Thoracic aorta (tissue), 2 donors: ENCODE measurements at places on chromosomes 1 and 21.

DNA sequence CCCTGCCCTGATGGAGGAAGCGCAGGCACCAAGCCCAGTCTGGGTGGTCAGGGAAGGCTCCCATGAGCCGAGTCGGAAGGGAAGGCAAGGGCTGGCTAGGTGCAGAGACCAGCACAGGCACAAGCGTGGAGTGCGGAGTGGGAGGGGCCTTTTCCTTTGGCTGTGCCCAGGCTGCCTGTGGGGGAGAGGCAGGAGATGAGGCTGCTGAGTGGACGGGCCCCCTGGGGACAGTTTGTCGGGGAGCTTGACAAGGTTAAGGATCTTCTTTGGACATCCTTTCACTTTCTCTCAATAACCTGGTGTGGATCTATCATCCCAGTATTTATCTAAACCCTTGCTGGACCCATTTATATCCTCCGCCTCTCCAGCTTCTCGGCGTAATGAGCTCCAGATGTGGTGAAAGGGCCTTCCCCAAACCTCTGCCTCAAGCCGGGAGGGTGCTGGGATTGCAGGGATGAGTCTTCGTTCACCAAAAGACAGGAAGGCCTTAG lies 42.9 kb downstream of the EPHB2 start:
- DNase-seq = no peak

- DNase-seq = no peak
Observed at GRCh38 chr1:230079199-230080024, 12.4 kb downstream of the GALNT2 start.

DNA sequence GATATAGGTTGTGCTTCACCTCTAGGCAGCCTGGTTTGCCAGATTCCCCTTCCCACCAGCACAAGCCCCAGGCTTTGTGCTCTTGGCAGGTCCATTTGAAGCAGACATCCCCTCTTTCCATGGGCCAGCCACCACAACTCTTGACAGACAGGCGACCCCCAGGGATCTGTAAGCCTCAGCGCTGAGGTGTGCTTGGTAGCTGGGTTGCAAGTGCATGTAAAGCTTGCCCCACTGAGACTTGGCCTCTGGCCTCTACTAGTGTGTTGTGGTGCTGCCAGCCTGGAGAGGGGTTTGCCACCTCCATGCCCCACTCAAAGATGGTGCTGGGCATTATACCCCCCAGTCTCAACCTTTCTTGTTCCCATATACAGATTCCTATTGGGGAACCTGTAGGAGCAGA lies 103.9 kb downstream of the HMCN1 start:
- no peak for DNase-seq

- DNase-seq = no peak
Observed at GRCh38 chr1:115706587-115707425, 61.7 kb downstream of the CASQ2 start.

DNA sequence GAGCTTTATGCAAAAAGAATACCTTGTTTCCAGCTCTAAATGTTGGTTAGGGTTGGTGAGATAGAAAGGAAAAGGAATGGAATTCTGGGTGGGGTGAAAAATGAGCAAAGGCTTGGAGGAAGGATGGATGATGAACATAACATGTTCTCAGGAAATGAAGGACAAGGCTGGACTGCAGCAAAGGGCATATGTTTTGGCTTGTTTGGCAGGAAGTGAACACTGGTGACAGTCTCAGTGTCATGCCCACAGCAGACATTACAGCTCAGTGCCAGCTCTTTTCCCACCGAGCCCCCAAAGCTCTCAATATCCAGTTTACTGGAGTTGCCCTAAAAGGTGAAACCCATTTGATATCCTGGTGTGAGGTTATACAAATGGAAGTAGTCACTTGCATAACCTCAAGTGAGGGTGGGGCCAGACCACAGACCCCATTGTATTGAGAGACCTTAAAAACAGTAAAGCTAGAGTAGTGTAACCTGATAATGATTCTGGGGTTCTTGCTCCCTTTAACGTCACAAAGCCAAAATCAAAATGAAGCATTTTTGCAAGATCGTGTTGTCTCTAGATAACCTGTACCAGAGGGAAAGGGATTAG lies 270.6 kb downstream of the NFIA start:
- no peak for DNase-seq

- DNase-seq = no peak
Observed at GRCh38 chr21:35346697-35347096, 297.6 kb upstream of the RUNX1 start.

DNA sequence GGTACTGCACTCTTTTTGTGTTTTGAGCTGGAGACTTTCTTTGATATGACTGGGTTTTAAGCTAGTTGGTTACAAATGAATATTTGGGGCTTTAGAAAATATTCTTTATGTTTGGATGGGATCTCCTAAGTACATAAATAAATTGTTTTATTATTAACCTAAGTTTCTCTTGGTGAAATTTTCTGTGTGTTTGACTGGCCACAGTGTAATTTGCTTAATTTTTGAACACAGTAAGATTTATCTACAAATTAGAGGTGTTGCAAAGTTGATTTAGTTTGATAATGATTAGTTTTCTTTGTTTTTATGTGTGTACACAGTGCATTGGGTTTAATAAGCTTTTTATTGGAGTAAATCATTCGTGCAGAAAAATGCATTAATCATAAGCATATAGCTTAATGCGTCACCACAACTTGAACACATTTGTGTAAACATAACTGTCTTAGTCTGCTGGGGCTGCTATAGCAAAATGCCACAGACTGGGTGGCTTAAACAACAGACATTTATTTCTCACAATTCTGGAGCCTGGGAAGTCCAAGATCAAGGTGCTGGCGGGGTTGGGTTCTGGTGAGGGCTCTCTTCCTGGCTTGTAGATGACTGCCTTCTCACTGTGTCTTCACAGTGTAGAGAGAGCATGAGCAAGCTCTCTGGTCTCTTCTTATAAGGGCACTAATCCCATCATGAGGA lies 17.4 kb upstream of the SLC6A9 start:
- no peak for DNase-seq

DNA sequence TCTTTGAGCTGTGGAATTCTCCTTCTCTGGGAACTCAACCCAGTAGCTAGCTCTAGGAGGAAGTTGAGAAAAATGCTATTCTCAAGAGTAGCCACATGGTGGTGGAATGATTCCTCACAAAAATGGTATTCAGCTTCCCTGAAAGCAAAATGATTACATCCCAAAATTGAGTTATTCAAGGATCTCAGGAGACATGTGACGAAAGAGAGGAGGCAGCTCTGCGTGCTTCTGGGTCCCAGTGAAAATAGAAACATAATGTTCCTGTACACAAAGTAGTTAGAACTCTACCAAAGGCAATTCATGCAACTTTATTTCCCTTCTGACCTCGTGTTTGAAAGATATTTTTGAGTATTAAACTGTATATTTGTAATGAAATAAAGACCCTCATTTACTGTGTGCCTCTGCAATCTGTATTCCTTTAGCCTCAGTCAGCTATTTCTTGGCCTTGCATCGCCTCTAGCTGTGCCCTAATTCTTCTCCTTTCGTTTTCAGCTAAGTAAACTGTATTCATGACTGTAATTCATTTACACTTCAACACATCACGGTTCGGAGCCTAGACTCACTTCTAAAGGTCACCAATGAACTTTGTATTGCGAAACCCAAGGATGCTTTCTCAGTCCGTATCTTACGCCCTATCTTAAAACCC lies 167.3 kb downstream of the FASLG start:
- DNase-seq = no peak
